DMS79 (cell line): ENCODE measurements at places on chromosomes 16 and 17.
A peak's percentile ranks its signal among the peaks of the same experiment; 100 is the strongest.

DNA sequence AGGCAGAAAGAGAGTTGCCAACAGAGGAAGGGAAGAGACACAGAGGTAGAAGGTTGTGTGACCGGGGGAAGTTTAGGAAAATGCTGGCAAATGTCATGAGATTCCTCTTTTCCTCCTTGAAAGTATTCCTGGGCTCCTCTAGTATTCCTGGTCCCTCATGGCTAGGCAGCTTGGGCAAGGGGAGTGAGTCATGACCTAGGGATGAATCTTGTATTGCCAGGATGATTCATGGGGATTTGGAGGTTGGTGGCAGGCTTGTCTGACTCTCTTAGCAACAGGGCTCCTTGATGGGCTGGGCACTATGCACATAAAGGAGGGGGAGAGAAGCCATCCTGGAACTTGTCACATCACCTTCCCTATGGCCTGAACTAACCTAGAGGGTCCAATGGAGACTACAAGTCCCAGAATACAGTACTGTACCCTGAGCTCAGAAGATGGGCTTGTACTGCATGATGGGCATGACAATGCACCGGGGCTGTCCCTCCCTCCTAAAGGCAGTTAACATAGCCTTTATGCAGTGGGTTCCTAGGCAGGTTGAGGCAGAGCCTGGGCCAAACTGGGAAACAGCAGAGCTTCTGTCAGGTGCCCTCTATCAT is 2.1 kb upstream of the SEZ6 start:
- no peak for DNase-seq

DNA sequence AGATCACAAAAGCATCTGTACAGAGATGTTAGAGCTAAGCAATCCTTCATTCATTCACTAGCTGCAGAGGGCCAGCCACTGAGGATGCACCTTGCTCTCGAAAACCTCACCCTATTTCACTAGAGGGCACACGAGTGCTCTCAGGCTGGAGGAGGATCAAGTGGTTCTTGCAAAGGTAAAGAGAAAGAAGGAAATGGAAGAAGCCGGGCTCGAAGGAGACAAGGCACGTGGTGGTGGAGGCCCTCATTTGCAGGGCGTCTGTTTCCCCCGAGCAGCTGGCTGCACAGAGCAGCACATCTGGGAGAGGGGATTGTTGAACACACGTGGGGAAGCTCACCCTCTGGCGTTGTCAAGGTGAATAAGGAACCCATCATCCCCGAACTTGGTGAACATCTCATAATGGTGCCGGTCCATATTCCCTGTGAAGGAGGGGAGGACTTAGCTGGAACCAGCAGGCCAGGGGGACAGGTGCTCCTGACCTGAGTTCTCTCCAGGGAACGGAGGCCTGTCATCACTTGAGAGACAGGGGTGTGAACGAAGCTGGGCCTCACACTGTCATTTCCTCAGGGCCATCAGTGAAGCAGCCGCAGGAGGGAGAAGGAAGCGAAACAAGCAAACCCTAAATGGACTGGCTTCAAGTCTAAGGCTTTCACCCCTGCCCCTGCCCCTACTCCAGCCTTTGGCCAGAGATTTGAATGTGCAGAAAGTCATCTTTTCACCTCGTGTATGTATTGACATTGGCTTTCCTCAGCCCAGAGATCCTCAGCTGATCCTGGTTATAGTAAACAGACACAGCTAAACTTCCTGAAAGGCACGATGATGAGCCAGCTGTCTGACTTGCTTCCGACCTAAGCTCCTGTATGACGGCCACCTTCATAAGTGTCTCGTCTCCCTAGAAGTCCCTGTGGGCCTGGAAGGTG is 27.6 kb downstream of the PRKAR1A start:
- DNase-seq, result no peak

DNA sequence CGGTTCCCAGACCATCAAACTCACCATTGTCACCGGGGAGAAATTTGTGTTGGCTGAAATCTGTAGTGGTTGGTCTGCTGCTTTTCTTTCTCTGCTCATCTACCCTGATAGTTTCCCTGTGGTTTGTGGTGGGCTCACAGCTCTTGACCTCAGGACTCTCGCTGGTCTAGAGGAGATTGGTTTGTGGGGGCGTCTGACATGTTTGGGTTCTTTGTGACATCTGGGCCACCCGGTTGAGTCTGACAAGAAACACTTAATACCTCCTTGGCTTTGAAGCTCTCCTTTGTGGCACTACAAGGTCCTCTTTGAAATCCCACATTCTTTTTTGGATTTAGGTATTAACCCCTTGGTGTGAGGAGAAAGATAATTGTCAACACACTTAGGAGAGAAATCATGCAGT is 662.0 kb downstream of the WWOX start:
- DNase-seq, result no peak

- no peak for DNase-seq
These were observed 12.2 kb downstream of the TSPOAP1 start for GRCh38 chr17:58316260-58316960.

DNA sequence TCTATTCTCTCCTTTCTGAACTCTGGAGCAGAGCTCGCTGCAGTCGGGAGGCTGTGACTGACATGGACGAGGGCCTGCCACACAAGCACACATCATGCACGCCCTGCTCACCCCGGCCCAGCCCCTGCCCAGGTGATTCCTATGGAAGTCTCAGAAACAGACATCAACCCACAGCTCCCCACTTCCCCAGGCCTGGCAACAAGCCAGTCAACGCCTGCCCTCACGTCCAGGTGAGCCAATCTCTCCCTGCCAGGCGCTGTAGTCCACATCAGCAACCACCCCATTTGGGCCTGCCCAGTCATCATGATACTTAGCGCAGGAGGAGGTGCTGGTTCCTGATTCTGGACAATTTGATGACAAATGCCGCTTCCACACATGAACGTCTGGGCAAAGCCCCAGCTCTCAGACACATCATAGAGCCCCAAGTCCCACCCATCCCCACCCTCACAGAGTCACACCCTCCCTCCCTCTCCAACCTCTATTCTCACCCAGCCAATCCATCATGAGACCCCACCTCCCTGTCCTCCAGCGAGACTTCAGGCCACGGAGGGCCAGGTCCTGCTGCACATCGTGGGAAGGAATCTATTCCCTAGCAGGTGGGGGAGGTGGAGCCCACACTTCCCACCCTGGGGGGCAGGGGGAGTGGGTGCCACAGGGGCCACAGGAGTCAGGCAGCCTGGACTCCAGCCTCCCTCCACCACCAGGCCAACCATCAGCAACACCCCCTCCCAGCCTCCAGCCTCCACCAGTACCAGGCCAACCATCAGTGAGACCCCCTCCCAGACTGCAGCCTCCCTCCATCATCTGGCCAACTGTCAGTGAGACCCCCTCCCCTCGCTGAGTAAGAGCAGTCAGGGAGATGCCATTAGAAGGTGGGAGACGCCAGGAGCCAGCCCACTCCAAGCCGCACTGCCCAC is 33.7 kb upstream of the GSG1L start:
- DNase-seq, result peak; percentile 15

GRCh38 chr16:49018259-49018931 is 263.2 kb downstream of the CBLN1 start:
- no peak for DNase-seq

DNA sequence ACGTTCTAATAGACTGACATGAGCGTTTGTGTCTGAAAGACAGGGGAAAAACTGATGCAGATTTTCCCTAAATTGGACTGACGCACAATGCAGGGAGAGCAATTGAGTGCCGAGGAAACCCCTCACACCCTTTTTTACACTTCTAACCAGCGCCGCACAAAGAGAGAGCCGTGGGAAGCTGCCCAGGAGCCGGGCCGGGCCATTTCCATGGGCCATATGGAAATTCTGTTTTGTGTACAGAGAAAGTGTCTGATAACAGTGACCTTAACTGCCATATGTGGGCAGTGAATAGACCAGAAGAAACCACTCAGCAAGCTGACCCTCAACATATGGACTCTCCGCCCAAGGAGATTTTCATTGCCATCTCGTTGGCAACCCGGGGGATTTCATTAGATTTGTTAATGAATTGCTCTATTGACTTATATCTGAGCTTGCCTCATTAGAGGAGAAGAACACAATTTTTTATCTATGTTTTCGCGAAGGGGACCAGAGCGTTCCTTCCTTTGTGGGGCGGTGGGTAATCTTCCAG is 225.9 kb upstream of the IRX3 start:
- no peak for DNase-seq

- DNase-seq, result no peak
These were observed 25.3 kb downstream of the GINS3 start for GRCh38 chr16:58417600-58417999.

DNA sequence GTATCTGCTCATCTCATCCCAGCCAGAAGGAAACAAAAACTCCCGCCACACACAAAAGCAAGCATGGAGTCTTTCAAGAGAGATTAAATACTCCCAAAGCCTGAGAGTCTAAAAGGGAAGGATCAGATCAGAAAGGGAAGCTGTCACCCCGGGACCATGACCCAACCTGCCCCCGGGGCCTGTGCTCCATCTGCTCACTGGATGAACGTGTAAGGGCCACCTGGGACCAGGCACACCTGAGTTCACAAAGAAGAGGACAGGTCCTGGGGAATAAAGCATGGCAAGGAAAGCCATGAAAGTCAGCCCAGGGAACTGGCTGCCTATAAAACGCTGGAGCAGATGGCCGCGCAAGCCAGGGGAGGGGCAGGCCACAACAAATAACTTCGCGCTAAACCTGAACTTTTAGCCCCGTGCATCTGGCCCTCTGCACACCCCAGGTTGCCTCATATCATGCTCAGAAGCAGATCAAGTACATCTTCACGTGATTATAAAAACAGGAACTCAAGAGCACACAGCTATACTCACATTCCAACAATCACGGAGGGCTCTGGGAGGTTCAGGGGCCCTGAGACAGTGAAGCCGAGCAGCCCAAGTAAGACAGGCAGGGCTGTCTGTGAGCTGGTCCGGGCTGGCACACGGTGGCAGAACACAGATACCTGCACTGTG is 3.4 kb downstream of the TMEM11 start:
- peak; percentile 22 for DNase-seq

- no peak for DNase-seq
These were observed 28.3 kb downstream of the TRPV2 start for GRCh38 chr17:16443511-16444257.

- peak; percentile 13 for DNase-seq
These were observed at the start of gene BMERB1 for GRCh38 chr16:15434425-15435215. BMERB1 (plus strand) TSS chr16:15434588; CDS start chr16:15434654, 66 bp downstream.

DNA sequence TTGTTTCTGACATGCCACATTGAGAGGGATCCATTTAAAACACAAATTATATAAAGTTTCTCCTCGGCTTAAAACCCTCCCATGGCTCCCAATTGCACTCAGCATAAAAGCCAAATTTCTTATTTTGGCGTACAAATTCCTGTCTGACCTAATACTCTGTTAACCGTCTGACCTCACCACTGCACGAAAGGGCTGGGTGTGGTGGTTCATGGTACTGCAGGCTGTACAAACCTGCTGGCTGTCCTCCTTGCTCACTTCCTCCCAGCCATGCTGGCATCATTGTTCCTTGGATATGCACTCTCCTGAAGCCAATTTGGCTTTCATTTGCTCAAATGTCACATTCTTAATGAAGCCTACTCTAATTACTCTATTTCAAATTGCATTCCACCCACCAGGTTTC is 301.6 kb upstream of the C16orf82 start:
- no peak for DNase-seq

DNA sequence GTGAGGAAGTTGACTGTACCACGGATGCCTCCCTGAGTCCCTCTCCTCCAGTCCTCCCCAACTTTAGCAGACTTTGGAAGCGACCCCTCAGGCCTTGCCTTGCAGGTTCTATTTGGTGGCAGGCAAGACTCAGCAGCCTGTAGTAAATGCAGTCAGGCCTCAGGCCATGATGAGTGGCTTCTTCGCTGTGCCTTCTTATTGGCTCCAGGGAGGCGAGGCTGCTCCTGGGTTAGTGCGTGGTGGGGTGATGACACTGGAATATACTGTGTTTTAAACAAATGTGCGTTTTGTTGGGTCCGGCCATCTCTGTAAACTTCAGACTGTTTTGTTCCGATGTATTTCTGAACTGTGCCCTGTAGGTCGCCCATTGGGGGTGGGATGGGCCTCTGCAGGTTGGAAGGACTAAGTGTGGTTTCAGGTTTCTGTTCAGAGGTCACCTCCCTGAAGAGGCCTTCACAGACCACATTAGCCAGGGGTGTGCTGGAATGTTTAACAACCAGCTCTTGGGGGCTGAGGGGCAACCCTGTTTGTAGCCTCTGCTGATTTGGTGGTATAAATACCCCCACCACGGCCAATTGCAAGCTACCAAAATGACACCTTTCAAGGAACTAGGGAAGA is 62.5 kb downstream of the CYLD start:
- no peak for DNase-seq

DNA sequence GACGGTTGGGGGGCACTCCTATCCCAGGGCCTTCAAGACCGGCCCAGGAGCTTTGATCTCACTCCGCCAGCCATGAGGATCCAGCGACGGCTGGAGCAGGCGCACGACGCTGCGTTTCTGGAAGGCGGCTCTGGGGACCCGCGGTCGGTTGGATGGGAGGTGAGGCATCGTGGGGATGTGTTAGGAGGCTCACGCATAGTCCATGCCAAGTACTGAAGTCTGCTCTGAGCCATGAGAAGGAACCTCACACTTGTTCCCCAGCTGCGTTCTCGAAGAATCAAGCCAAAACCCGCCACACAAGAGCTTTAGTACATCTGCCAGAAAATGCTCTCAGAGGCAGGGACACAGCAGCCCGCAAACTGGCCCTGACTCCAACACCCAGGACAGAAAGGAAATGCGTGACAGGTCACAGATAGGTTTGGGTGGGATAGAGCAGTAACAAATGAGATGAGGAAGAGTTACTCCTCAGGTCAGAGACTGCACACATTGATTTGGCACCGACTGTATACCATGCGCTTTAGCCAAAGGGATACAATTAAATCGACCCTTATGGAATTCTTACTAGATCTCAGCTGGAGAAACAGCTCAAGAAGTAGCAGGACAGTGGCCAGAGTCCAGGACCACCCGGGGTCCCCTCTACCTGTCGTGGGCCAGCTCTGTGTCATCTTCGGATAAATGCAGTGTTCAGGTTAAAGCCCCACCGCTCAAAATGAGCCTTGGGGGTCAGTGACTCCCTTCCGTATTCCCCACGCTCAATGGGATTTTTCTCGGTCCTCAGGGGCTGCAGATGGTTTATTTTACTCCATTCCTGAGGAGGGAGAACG is 6.7 kb upstream of the GSG1L start:
- DNase-seq, result no peak

GRCh38 chr17:74259667-74260524 is 14.1 kb upstream of the DNAI2 start:
- no peak for DNase-seq
